ENCODE measurements at places on chromosomes 7 and 10.
A peak's percentile ranks its signal among the peaks of the same experiment; 100 is the strongest.

DNA sequence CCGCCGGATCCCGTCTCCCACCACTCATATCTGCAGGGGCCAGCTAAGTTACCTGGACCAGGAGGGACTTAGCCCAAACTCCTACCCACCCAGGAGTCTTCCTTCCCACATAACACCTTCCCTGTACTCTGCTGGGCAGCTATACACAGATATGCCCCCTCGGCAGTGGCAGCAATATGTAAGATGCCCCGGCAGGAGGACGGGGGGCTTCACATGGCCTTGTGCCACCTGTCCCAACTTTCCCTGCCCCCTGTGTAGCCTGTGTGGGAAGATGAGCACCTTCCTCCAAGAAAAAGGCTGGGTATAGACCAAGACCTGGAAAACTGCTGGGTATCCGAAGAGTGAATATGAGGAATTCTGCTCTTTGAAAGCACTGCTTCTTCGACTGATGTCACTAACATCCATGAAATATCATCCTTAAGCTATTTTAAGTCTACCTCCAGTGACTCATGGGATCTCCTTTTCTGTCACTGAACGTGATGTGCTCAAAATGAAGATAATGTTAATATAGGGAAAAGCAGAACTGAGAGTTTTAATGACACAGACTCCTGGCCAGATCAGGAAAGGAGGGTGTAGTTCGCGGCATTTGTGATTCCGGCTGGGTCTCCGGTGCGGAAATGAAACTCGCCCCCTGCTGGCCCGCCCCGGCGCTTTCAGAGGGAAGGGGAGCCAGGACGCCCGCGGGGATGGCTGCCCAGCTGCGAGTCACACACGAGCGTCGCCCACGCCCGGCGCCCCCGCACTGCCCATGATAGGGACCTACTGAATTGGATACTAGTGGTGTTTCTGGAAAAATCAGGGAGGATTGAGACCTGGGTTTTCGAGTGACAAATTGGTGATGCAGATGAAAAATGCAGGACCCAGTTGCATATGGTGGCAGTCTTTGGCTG is 256.9 kb upstream of the NFE2L3 start:
- peak; percentile 88 for DNase-seq

GRCh38 chr7:1440620-1441019 is 18.6 kb downstream of the MICALL2 start:
- no peak for DNase-seq

DNA sequence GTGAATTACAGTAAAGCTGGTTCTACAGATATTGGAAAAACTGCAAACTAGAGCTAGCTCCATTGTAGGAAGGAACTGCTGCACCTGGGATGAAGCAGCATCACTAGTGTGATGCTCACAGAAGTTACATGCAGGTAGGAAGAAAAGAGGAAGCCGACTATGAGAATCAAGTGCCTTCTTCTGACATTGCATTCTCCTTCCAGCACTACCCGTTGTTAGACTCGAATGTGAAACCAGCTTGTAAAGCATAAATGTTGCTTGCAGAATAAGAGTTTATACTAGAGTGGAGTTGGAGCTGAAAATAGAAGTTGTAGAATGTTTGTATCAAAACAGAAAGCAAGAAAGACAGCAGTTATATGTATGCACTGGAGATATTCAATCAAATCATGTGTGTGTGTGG is 49.9 kb downstream of the TRIM24 start:
- no peak for DNase-seq

DNA sequence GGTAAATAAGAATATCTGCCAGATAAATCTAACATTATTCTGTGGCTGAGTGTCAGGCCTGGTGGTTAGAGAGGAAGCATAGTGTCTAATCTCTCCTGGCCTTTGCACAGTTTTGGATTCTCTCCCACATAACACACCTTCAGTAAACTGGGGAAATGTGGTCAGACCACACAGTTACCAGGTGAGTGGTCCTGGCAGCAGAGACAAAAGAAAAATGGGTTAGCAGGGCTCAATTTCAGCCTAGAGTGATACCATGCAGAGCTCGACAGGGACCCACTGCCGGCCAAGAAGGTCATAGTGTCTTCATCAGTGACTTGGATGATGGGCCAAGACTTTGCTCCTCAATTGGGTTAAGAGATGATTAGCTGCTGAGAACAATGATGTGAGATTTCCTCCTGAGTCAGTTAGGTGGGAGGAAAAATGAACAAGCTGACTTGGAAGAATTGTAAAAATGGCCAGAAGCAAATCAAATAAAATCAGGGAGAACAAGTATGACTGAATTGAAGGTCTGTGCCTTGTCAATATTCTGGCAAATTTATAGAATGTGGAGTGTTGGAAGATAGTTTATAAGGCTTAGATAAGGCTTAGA is 69.2 kb upstream of the EFCAB10 start:
- DNase-seq: no peak

- no peak for DNase-seq
Measured at GRCh38 chr7:5420881-5421713, 2.5 kb downstream of the TNRC18 start.

DNA sequence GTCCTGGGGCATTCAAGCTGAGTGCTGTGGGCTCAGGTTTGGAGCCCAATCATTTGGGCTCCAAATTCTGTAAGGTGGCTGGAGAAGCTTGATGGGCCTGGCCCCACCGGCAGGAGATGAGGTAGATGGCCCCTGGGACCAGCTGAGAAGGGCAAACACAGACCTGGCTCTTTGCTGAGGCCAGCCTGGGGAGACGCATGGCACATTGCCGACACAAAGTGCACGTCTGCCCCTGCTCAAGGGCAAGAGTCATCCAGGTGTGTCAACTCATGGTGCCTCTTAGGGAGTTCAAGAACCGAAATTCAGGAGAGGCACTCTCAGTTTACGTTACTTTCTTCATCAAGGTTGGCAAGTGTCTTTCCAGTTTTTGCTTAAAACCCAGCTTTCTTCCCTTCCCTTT is 227.5 kb downstream of the LRMDA start:
- no peak for DNase-seq

GRCh38 chr10:23283680-23284079 is 60.9 kb downstream of the C10orf67 start:
- DNase-seq: no peak

- DNase-seq: no peak
Measured at GRCh38 chr7:129529643-129530042, 27.3 kb downstream of the SMKR1 start.

GRCh38 chr10:79046326-79046725 is 22.4 kb upstream of the ZMIZ1 start:
- DNase-seq: no peak

GRCh38 chr7:127619681-127620405 is 1.9 kb upstream of the PAX4 start:
- no peak for DNase-seq

GRCh38 chr7:156318426-156318825 is 322.1 kb upstream of the RNF32 start:
- no peak for DNase-seq

DNA sequence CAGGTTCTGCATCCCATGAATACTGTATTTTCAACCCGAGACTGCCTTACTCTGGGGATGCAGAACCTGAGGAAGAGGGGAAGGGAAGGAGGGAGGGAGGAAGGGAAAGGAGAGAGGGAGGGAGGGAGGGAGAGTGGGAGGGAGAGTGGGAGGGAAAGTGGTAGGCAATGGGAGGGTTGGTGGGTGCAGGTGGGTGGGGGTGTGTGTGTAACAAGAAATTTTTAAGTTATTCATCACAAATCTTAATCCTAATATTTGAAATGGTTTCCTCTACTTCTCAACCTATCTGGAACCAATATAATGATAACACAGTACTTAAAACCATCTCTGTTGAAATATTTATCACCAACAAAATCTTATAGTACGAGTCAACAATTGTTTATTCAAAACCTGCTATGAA is 68.0 kb downstream of the PDSS1 start:
- DNase-seq: no peak

Data from SIG-M5 (cell line).